H7 (cell line): ENCODE measurements at places on chromosomes 16 and 17. TPM values are rescaled to one million over a fixed set of nuclear protein-coding genes. Genes with fewer than 3 reads are reported as not detected.

The TTYH2 gene
- total RNA-seq: 2.5 and 7.4 TPM in 2 replicates

DNA sequence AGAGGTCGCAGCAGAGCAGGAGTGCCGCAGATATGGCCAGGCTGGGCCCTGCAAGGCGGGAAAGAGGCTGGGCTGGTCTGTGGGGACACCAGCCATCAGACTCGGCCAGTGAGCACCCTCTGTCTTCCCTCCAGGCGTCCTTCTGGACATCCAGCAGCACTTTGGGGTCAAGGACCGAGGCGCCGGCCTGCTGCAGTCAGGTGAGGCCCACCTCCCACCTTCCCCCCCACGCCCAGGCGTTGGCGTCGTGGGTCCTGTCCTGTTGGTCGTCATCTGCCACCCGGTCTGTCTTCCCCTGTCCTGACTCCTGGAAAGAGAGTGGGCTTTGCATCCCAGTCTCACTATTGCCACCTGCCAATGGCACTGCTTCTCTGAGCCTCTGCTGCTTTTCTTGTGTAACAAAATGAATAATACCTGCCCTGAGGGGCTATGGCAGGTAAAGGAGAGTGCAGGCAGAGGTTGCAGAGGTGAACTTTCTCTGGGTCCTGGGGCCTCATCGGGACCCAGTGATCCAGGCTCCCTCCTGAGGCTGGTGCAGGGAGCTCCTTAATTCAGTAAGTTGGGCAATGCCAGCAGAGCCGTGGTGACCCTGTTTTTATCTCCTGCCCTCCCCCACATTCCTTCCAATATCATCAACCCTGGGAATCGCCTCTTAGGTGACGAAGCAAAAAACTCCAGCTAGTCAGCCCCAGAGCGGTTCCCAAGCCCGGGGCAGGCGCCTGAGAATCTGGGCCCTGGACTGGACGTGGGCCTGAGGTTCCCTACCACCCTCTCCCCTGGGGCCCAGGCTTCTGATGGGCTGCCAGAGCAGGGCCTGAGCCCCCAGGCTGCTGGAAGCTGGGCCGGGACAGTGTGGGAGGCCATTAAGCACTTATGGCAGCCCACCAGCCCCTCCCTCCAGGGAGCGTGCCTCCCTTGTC, 14.7 kb downstream of the SPNS2 start:
- no peak for DNase-seq

The SMIM22 gene
- not detected in 2 replicates for total RNA-seq

The MT1H gene
- total RNA-seq: 3.0 and 3.8 TPM in 2 replicates

DNA sequence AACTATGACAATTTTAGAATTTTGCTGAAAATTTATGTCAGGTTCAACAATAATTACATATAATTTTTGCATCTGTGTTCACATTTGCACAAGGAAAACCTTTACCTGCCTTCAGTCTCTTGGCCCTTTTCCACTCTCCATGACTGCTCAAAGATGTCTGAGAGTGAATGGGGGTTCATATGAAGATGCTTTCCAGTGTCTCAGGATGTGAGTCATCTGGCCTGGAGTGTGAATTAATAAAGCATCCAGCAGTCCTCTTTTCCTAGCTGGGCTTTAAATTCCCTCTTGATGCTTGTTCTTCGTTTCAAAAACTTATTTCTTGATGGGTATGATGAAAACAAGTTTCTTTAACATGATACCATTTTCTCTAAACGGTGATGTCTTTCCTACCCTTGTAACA, 99.9 kb downstream of the CDK5R1 start:
- no peak for DNase-seq

DNA sequence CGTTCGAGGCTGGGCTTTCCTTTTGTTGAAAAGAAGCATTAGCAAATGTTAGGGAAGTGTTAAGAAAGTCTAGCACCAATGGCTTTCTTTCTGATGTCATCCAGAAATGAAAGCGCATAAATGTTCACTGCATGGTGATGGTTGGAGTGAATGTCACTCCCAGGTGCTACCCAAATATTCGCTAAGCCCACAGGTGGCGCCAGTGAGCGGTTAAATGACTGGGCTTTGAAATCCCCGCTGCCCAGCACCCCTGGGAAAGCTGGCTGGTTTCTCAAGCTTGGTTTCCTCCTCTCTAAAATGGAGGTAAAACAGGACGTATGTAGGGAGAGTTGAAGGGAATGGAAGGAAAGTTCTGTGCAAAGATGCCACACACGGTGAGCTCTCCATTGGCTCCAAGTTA, 104.4 kb downstream of the IRX5 start:
- peak; percentile 85 for DNase-seq

DNA sequence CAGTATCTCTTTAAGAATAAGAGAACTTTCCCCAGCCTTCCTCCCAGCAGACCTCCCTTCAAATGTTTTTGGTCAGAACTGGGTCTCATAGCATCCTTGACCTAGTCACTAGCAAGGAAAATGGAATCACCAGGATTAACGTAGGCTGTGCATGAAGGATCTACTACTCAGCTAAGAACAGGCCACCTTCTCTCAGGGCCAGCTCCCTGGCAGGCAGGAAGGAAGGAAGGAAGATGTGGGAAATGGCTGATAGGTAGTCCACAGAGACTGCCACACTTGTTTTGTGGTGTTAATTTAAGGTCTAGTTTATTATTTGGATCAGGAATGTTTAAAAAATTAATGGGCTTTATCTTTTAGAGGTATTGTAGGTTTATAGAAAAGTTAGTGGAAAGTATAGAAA, 136.4 kb downstream of the SPECC1 start:
- DNase-seq: no peak

- DNase-seq: no peak
Measured at GRCh38 chr16:86013867-86014266, 114.9 kb downstream of the IRF8 start.

GRCh38 chr17:4827399-4827798, 5.7 kb upstream of the MINK1 start:
- DNase-seq: no peak

The FBXW10B gene
- not detected in 2 replicates for total RNA-seq

DNA sequence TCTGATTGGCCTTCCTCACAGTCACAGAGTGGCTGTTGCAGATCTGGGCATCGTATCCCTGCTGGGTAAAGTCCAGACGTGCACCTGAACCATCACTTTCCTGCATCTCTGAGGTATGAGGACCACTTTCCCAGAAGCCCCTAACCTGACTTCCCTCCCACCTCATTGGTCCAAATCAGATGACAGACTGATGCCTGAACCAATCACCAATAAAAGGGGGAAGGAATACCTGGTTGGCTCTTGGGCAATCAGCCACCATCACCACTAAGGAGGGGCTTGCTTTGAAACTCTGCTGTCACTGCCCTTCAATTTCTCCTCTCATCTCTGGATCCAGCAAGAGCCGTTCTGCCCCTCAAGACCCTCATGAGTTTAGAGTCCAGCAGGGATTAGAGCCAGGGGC, 13.6 kb upstream of the WFDC1 start:
- DNase-seq: peak; percentile 92

DNA sequence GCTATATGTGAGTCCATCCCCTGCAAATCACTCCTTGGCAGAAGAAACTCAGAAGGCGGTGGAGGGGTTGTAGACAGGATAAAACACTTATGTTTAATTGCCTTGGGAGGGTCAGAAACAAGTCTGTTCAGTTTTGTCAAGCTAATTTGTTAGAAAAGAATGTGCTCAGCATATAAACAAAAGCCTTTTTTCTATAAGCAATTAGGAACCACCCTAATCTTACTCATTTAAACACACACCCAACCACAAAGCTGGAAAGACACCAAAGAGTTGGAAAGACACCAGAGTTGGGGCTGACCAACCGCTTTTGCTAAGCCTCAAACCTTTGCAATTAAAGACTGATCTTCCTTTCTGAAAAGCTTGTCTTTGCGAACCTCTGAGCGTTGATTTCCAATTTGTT, 439.2 kb upstream of the ERCC4 start:
- no peak for DNase-seq

DNA sequence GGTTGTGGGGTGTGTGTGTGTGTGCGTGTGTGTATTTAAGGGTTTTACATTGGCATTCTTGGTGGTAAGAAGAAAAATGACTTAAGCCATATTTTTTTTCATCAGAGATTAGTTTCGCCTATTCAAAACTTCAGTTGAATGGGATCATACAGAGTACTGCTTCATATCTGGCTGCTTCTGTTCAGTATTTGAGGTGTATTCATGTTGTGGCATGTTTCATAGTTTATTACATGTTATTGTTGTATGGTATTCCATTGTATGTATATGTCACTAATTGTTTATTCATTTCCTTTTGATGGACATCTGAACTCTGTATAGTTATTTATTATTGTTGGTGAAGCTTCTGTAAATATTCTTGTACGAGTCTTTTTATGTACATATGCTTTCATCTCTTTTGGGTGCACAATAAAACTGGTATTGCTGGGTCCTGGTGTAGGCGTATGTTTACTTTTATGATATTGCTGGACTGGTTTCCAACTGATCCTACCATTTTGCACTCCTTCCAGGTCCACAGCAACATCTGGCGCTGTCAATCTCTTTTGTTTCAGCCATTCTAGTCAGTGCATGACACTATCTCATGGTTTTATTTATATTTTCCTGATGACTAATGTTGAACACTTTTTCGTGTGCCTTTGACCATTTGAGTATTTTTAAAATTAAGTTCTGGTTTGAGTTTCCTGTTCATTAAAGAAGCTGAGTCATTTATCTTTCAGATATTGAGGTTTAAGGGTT, 77.4 kb upstream of the MAF start:
- DNase-seq: no peak

DNA sequence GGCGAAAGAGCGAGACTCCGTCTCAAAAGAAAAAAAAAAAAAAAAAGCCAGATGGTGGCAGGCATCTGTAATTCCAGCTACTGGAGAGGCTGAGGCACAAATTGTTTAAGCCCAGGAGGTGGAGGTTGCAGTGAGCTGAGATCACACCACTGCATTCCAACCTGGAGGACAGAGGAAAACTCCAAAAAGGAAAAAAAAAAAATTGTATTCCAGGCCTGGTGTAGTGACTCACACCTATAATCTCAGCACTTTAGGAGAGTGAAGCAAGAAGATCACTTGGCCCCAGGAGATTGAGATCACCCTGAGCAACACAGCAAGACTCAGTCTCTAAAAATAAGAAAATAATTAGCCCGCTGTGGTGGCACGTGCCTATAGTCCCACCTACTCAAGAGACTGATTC, 20.1 kb downstream of the HBQ1 start:
- no peak for DNase-seq

The NTN3 gene
- 0.73 TPM in 1 of 2 replicates, not detected in the other for total RNA-seq

DNA sequence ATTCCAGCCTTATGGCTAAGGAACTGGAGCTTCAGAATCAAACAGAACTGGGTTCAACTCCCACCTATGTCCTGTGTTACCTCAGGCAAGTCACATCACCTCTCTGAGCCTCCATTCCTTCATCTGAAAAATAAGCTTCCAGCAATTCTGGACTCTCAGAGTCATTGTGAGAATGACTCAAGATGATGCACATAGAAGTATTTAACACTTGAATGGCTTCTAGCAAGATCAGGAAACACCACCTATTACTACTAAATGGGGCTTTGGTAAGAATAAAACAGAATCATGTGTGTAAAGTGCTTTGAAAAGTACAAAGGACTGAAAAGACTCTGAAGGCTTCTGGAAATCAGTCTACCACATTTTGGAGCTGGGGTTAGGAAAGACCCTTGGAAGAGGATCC, 30.8 kb upstream of the CALB2 start:
- no peak for DNase-seq

GRCh38 chr16:46693598-46693997, 4.1 kb downstream of the ORC6 start:
- no peak for DNase-seq

- DNase-seq: peak; percentile 92
Measured at GRCh38 chr17:29566473-29567303, at the start of gene ABHD15. TSS of gene ABHD15 (minus strand) at chr17:29567037. CDS start at chr17:29566966, 71 bp downstream.

DNA sequence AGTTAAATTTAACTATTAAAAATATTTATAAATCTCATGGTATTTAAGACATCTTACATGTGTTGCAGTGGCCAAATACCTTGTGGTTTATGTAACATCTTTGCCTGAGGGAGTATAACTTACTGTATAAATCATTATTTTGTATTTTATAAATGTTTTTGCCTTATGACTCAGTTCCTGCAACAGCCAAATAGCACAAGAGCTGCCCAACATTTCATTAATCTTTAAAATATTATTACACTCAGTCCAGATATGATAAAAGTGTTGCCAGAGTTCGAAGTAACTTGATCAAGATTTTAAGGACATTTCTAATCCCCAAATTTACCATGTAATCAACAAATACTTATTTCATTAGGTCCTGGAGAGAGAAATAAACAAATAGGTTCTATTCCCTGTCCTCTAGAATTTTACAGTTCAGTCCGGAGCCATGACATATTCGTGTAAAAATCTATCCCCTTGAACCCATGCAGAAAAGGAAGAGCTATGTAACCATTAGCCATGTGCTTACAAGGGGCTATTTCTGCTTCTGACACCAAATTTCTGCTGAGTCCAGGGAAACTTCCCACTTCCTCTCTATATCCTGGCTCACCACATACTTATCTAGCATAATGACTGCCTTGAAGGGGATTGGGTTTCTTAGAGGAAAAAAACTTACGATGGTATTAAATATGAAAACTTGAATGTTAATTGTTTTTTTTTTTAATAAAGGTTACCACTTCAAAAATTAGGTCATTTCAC, 44.0 kb downstream of the IRX6 start:
- DNase-seq: no peak

DNA sequence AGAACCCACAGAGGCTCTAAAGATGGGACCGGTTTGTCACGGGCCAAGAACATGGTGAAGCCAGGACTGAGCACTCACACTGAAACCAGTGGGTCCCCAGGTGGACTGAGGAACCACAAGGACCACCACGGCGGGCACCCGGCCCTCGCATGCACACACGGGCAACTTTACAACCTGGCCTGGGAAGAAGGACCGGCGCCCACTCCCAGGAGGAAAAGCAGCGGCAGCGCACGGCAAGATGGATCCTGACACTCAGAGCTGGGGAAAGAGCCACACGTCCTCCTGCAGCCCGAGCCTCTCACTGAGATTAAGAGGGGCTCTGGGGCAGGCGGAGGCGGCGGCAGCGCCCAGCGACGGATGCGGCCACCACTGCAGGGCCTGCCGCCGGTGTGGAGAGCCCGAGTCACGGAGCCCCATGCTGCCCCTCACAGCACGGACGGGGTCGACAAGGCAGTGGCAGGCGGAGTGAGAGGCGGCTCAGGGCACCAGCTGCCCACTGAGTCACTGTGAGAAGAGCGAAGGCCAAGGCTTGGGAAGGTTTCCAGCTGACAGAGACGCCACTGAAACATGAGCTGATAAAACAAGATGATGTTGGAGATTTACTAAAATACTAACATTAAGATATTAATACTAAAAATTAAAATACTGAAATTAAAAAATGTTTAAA, 118.3 kb downstream of the ANKRD11 start:
- DNase-seq: peak; percentile 44
